ENCODE measurements at places on chromosomes 5 and 9.
A peak's percentile ranks its signal among the peaks of the same experiment; 100 is the strongest.

DNA sequence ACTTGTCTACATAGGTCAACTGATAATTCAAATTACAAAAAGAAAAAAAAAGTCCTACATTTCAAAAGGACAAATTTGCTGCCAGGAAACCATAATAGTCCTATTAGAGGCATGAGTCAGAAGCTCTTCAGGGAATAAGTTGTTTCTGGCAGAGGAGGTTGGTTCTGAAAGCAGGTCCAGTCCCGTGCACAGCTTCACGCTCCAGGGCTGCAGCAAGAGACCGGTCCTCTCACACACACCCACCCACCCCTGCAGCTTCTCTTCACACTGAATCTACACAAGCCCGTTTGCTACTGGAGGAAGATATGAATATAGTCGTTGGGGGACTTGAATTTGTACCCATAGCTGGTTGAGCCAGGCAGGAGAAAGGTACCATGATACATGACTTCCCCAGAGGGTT is 36.9 kb upstream of the SLC1A3 start:
- no peak for DNase-seq

DNA sequence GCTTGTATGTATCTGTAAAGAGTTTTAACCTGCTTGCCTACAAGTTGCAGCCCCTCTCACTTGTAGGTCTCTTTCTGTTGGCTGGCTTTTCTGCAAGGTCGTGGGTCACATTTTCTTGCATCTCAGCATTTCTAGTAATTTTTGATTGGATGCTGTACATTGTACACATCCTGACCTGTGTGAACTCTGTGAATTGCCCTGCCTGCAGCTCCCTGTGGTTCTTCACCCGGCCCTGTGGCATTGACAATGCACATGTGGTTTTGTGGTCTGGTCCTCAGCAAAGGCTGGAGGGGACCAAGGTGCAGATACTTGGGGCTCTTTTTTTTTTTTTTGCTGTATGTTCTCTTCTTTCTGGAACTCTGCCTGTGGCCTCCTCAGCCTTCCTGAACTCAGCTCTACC is 53.6 kb downstream of the WNK2 start:
- DNase-seq = peak; percentile 24

DNA sequence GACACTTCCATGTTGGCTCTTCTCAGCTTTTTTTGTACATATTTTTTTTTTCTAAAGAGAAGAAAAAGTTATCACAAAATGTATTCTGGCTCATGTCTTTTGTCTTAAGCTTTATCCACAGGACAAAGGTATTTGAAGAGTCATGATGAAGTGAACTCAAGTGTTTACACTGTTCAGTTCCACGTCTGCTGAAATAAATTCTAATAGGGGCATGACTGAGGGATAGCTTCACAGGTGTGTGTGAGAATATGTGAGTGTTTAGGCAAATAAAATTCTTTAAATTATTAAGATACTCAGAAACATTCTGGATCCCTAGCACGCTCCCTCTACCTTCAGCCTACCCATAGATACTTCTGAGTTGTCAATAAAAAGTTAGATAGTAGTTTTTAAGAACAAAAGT is 59.8 kb downstream of the BAAT start:
- no peak for DNase-seq

DNA sequence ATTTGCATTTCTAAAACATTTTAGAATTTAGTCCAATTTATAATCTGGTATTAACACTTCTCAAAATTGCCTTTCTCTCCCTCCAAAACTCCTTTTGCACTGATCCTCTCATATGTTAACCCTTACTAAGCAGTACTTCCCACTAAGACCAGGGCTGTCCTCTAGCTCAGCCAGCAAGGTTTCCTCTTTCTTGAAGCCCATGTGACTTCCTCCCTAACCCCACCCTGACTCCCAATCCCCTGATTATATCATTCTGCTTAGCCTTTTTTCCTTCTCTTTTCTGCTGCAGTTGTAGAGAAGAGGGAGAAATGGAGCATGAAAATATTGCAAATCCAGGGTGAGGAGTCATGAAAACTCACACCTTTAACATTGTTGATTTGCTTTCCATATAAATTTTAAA is 241.7 kb downstream of the MCTP1 start:
- no peak for DNase-seq

DNA sequence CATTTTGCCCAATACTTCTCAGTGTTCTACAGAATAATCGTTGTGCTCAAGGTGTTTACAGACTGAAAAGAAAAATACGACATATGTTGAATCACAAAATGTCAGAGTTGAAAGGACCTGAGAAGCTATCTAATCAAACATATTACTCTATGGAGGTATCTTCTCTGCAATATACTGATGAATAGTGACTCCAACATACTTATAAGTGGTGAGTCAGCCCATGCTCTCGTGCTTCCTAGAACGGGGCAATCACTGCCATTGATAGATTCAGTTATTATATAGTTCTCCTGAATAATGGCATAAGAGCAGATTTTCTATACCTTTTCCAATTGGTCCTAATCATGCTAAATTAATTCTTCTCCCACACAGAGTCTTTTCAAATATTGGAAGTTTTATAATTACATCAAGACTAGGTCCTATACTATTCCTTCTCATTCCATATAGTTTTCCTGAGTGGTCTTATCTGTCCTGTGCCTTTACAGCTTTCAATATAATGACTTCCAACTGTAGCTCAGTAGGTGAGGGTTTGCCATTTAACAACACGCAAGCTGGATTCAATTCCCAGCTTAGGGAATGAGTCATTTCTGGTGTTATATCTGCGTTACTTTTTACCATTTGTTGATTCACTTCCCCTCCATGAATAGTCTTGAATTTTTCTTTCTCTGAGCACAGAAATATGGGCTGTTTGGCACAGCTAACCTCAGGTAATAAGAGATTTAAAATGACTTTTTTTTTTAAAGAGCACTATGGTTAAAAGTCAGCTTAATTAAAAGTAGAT is 81.1 kb downstream of the PLK2 start:
- no peak for DNase-seq
